G401 (cell line): ENCODE measurements at places on chromosomes 1 and 21.

- DNase-seq = no peak
Measured at GRCh38 chr1:229879746-229880145, 187.3 kb upstream of the GALNT2 start.

DNA sequence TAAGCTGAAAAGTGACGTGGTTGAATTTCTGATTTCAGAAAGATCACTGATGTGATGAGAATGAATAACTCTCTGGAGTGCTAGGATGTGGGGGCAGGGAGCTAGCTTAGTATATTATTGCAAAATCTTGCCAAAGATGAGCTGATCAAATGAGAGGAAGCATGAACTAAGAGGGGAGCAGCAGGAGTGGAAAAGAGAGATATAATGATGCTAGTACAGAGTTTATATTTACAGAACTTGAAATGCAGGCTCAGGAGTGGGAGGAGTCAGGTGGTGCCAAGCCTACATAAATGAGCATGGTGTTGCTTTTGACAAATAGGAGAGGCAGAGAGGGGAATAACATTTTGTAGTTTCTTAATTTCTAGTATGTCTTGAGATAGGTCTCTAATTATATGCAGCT lies 38.1 kb upstream of the NBL1 start:
- no peak for DNase-seq

DNA sequence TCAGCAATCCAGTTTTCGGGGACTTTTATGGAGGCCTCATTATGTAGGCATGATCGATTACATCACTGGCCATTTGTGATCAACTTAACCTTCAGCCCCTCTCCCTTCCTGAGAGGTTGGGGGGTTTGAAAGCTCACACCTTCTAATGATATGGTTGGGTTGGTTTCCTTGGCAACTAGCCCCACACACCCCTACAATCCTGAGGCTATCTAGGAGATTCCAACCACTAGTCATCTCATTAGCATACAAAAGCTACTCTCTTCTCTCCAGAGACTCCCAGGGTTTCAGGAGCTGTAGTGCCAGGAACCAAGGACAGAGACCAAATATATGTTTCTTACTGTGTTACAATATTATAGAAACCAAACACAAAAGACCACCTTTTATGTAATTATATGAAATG lies 35.2 kb upstream of the ZNF326 start:
- DNase-seq = no peak

DNA sequence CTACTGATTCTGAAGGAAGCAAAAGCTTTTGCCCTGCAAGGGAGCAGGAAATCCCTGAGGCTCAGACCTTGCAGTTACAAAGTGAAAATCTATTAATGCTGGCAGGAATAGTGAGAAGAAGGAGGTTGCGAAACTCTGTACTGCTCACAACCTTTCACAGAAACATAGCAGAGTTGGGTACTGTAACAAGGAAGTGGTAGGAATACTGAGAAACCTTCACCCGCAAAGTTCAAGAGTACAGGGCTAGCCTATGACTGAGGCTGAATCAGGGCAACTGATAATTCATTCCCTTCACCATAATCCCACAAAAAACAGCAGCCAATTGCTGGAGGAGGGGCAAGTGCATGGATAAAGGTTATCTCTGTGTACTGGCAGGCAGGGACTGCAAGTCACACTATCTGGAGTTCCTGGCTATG lies 23.9 kb upstream of the KCTD3 start:
- DNase-seq = no peak

GRCh38 chr1:86154571-86155050 lies 2.0 kb downstream of the COL24A1 start:
- no peak for DNase-seq

GRCh38 chr21:45011911-45012661 lies 62.3 kb upstream of the ADARB1 start:
- DNase-seq = peak; percentile 64

GRCh38 chr1:167856711-167857418 lies 57.1 kb downstream of the ADCY10 start:
- no peak for DNase-seq

- DNase-seq = no peak
Measured at GRCh38 chr1:42178249-42178648, 13.7 kb upstream of the GUCA2A start.

DNA sequence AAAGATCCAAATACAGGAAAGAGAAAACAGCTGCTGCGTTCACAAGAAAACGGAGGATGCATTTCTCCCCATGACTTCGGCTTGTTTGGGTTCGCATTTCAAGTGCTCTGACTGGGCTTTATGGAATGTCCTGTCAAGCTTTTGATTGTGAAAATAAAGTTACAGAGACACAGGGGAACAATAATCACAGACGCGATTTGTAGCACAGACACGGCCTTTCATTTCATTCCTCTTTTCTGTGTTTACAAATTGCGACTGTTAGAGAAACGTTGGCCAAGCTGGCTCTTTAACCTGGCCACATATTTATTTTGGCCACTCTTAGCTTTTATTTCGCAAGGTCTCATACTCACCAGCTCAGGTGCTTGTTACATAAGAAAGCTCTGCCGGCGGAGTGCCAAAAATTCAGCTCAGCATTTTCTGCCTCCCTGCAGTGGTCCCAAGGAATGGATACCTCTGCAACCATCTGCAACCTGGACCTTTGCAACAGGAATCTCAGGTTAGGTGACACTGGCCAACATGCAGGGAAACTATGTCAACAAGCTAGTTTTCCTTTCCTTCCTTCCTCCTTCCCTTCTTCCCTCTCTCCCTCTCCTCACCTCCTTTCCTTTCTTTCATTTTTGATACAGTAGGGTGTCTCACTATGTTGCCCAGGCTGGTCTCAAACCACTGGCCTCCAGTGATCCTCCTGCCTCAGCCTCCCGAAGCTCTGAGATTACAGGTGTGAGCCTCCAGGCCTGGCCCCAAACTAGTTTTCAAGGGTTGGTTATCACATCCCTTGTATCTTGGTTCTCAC lies 58.2 kb upstream of the SLC45A1 start:
- DNase-seq = peak; percentile 86

- DNase-seq = no peak
Measured at GRCh38 chr1:12203216-12204007, 26.4 kb upstream of the VPS13D start.

DNA sequence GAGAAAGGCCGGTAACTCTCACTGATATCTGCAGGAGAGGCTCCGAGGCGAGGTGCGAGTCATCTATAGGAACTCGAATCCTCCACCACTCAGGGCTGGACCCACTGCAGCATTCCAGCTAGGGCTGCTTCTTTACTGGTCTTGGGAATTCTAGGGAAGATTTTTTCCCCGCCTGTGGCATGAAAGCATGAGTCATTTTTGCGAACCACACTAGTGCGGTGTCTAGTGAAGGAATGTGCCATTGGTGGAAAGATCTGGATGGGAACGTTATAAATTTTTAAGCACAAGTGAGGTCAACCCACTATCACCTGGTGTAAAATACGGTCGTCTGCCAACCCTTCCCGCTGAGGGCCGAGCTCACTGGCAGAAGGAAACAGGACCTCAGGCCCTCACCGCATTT lies 49.7 kb downstream of the SYF2 start:
- DNase-seq = no peak

GRCh38 chr1:208499026-208499425 lies 254.8 kb upstream of the PLXNA2 start:
- DNase-seq = no peak

DNA sequence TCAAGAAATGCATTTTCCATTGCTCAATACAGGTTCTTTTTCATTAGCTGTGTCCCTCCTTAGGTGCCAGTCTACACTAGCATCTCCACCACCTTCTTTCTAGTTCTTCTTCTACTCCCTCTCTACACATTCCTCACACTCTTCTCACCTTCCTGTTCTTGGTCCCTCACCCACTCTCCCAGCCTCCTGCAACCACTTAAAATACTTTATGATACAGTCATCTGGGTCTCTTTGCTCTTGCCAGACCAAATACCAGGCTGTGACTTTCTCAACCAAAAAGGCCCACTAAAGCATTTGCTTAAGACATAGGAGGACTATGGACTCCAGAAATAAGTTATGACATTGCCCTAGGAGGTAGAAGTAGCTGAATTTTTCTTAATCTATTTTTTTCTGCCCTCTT lies 35.1 kb downstream of the PIGM start:
- DNase-seq = no peak

DNA sequence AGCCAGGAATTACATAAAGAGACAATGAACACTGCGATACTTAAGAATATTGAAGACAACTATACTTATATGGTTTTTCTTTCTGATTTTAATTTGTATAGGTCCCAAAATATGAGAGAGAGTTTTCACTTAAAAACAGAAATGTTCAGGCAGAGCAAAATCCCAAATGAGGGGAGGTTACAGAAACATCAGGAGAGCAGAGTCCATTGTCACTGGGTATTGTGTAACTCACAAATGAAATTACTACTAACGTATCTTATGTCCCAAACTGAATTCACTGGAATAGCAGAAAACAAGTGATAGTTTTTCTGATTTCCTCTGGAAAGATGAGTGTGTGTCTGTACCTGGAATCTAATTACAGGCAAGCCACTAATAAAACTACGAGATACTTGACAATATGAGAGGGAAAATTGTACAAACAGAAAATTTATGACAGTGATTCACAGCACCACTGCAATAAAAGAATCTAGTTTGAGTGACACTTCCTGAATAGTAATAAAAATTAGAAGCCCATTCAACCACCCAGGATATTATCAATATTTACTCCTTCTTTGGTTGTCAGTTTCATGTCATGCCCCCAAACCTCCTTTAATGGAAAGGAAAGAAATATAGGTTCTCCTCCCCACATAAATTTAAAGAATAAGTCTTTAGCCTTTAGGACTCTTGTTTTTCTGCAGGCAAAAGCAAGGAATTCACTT lies 522.6 kb downstream of the ADGRL2 start:
- no peak for DNase-seq

GRCh38 chr1:243495442-243496186 lies 239.8 kb downstream of the SDCCAG8 start:
- DNase-seq = peak; percentile 64

DNA sequence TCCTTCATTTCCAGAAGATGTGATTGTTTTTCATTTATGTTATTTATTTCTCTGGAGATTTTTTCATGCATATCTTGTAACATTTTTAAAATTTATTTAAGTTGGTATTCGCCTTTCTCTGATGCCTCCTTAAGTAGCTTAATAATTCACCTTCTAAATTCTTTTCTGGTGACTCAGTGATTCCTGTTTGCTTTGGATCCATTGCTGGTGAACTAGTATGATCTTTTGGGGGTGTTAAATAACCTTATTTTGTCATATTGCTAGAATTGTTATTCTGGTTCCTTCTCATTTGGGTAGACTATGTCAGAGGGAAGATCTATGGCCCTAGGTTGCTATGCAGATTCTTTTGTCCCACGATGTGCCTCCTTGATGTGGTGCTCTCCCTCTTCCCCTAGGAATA lies 1347.2 kb upstream of the B3GALT2 start:
- no peak for DNase-seq

DNA sequence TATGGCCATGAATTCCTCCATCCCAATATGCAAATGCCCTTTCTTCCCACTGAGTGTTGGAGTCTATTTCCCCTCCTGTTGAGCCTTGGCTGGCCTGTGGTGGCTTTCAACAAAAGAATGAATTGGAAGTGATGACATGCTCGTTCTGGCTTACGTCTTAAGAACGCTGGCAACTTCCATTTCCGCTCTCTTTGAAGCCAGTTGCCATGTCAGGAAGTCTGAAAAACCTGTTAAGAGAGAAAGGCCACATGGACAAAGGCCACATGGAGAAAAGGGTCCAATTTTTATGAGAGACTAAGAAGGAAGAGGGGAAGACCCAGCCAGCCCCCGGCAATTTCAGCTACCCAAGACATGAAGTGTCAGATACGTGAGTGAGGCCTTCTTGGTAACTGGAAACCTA lies 45.6 kb upstream of the GADD45A start:
- no peak for DNase-seq

DNA sequence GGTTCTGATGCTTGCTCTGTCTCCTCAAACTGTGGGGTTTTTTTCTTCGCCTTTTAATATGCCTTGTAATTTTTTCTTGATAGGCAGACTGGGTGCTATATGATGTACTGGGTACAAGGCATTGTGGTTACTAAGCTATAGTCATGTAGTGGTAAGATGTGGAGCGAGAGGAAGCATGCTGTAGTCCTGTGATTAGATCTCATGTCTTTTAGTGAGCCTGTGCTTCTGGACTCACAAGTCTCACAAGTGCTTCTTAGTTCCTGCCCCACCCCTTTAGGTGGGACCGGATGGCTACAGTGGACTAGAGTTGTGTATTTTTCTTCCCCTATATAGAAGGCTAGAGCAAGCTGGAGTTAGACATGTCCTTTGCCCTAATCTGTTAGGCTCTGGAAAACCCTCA lies 178.7 kb downstream of the DNM3 start:
- no peak for DNase-seq

DNA sequence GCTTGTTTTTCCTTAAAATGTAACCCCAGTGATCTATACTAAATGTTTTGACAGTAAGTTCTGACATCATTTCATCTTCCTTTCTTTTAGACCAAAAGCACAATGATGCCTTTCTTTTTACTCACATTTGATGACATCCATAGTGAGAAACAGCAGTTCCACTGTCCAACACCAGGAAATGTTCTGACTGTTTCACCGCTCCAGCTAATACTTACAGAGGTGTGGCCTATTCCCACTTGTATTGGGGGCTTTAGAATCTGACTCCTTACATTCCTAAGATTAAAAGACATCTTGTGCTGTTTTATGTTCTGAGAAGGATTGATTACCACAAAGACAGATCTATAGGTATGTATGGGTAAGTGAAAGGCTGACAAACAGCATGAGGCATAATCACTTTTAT lies 1018.2 kb upstream of the PRMT6 start:
- no peak for DNase-seq
